ENCODE measurements at places on chromosomes 4 and X. TPM values are rescaled to one million over a fixed set of nuclear protein-coding genes. Genes with fewer than 3 reads are reported as not detected.

PDHA2 gene
- not detected for total RNA-seq

ARL9 gene
- not detected for total RNA-seq

CLNK gene
- not detected for total RNA-seq

ELK1 gene
- 38.6 TPM for total RNA-seq

CXorf49 gene
- not detected for total RNA-seq

MGAT4D gene
- not detected for total RNA-seq

L1CAM gene
- total RNA-seq: 20.2 TPM

SASH3 gene
- total RNA-seq: not detected

DNAAF6 gene
- not detected for total RNA-seq

IBSP gene
- total RNA-seq: not detected

ATOH1 gene
- not detected for total RNA-seq

CSAG1 gene
- 0.24 TPM for total RNA-seq

REELD1 gene
- total RNA-seq: not detected

CENPVL1 gene
- total RNA-seq: not detected

ZNF718 gene
- 0.40 TPM for total RNA-seq

BCORL1 gene
- 7.4 TPM for total RNA-seq

RNF128 gene
- total RNA-seq: 0.06 TPM

TMEM175 gene
- 8.9 TPM for total RNA-seq

KLB gene
- 0.14 TPM for total RNA-seq

FGF2 gene
- 49.1 TPM for total RNA-seq

VEGFC gene
- 7.8 TPM for total RNA-seq

PLK4 gene
- 13.2 TPM for total RNA-seq

UGT8 gene
- total RNA-seq: 0.14 TPM

ETDB gene
- not detected for total RNA-seq

NPY5R gene
- total RNA-seq: not detected

NAT8L gene
- total RNA-seq: 13.5 TPM

TCEAL6 gene
- total RNA-seq: not detected

CCNA2 gene
- total RNA-seq: 42.7 TPM

TRIM60 gene
- not detected for total RNA-seq

RHOXF1 gene
- total RNA-seq: not detected

STARD8 gene
- 1.7 TPM for total RNA-seq

USP17L21 gene
- not detected for total RNA-seq

PHEX gene
- total RNA-seq: 0.28 TPM

CSAG3 gene
- total RNA-seq: not detected

HPSE gene
- 1.3 TPM for total RNA-seq

CCKAR gene
- total RNA-seq: not detected

DNASE1L1 gene
- 30.7 TPM for total RNA-seq

GUCY1B1 gene
- 0.30 TPM for total RNA-seq

FAM50A gene
- total RNA-seq: 109 TPM

TCEAL7 gene
- total RNA-seq: not detected

Measured in A549 treated with AZD2906 at 1 μM for 4 hours (cell line).